ENCODE measurements at places on chromosomes 16 and 17.

- no peak for DNase-seq
These were observed 47.9 kb upstream of the CPHXL start for GRCh38 chr16:75774197-75774596.

DNA sequence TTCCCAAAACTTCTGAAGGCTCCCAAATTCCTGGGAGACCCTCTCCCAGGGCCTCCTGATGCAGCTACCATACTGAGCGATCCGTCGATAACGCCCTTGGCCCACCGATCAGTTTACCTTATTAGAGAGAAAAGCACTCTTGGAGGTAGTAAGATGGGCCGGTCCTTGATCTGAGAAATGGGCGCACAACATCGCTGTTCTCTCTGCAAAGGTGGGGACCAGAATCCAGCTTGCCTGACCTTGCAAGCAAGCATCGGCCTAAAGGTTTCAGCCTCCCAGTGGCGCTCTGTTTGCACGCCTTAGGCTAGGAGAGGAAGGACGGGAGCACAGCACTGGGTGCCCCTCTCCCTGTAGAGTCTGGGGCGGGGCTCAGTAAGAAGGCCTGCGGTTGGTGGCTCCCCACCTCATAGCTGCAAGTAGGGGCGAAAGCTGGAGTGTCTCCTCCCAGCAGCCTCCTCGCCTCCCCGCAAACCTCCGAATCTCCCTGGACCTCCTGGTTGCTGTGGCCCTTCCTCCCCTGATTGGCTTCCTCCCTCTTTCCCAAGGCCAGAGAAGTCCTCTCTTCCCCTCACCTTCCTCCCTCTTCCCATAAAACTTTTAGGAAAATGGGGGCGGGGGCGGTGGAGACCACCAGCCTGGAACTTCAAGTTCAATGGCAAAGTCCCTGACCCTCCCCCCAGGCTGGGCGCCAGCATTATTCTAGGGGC is at the start of gene PRAC1:
TSS of gene PRAC1 (minus strand) at position 318 of the 707 bp plus-strand sequence. CDS start at position 192, 126 bp downstream.
- no peak for DNase-seq

GRCh38 chr17:82283208-82283749 is 9.8 kb upstream of the CSNK1D start:
- DNase-seq, result no peak

DNA sequence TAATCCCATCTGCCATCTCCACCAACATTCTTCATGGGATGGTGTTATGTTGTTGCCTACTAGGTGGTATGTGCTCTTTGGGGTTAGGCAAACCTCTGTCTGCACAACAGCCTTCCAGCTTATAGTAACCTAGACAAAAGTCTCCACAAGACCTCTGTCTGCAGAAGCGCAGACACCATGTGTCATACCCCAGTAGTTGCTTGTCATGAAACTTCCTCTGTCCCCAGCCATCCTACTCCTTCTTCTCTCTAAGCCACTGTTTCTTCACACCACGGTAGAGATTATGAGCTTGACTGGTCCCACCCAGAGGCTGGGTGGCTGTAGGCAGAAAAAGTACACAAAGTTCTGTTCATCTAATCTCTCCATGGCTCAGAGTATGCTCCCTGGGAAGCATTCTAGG is 100.3 kb downstream of the MAF start:
- DNase-seq, result no peak

- no peak for DNase-seq
These were observed 50.5 kb downstream of the ASIC2 start for GRCh38 chr17:33242375-33243124.
